ENCODE measurements at places on chromosomes 4 and X.
A peak's percentile ranks its signal among the peaks of the same experiment; 100 is the strongest.

- DNase-seq: no peak
Measured at GRCh38 chr4:139547979-139548378, 8.0 kb downstream of the SETD7 start.

GRCh38 chrX:153708415-153708814, 15.8 kb downstream of the BCAP31 start:
- peak; percentile 74 for DNase-seq

- no peak for DNase-seq
Measured at GRCh38 chrX:109751698-109752097, 18.6 kb upstream of the ACSL4 start.

GRCh38 chrX:119990556-119991004, 47.0 kb upstream of the NKAP start:
- DNase-seq: no peak

- no peak for DNase-seq
Measured at GRCh38 chr4:82748810-82749470, 49.7 kb downstream of the SCD5 start.

DNA sequence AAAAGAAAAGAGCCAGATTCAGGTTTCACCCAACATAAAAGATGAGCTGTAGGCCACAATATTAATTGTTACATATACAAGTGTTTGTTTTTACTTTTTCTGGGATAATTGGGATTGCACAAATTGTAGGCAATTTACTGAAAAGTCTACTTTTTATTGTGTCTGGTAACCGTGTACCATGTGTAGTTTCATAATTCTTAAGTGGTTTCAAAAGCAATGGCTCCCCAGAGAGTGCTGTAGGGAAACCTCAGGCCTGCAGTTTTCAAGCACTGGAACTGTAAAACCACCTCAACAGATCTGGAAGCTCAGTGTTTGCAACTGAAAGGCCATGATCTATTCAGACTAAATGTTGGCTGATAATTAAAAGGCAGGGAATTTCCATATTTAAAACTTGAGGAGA, 53.9 kb upstream of the MMAA start:
- no peak for DNase-seq
